RWPE1 (cell line): ENCODE measurements at places on chromosomes 2 and 18.
A peak's percentile ranks its signal among the peaks of the same experiment; 100 is the strongest.

- DNase-seq: no peak
These were observed 102.7 kb downstream of the SLC25A12 start for GRCh38 chr2:171791361-171791760.

GRCh38 chr18:59265246-59265973, 7.8 kb downstream of the RAX start:
- DNase-seq: peak; percentile 33

- no peak for DNase-seq
These were observed 3.1 kb downstream of the NRXN1 start for GRCh38 chr2:51028829-51029228.

GRCh38 chr18:78622907-78623541, 356.6 kb upstream of the SALL3 start:
- no peak for DNase-seq

- DNase-seq: no peak
These were observed 128.8 kb downstream of the ZNF521 start for GRCh38 chr18:25223211-25223610.

- DNase-seq: no peak
These were observed 142.7 kb downstream of the FIGN start for GRCh38 chr2:163592954-163593622.

GRCh38 chr2:46275995-46276394, 21.2 kb upstream of the EPAS1 start:
- no peak for DNase-seq

GRCh38 chr2:41710944-41711343, 336.9 kb upstream of the PKDCC start:
- peak; percentile 45 for DNase-seq

DNA sequence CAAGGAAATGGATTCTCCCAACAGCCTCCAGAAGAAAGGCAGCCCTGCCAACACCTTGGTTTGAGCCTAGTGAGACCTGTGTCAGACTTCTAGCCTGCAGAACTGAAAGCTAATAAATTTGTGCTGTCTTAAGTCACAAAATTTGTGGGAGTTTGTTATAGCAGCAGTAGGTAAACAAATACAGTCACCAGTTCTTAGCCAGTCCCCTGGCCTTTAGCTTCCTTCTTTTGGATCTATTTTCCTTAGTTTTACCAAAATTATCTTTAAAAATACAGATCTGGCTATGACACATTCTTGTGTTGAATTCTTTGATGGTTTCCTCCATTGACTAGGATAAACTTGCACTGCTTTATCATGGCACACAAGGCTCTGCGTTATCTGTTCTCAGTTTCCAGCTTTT, 697.9 kb upstream of the FANCL start:
- DNase-seq: no peak

GRCh38 chr2:62372824-62373223, 133.2 kb downstream of the TMEM17 start:
- no peak for DNase-seq

- no peak for DNase-seq
These were observed 10.0 kb downstream of the MRPL33 start for GRCh38 chr2:27781496-27781895.

- no peak for DNase-seq
These were observed 591.9 kb downstream of the IRS1 start for GRCh38 chr2:226207671-226208070.

DNA sequence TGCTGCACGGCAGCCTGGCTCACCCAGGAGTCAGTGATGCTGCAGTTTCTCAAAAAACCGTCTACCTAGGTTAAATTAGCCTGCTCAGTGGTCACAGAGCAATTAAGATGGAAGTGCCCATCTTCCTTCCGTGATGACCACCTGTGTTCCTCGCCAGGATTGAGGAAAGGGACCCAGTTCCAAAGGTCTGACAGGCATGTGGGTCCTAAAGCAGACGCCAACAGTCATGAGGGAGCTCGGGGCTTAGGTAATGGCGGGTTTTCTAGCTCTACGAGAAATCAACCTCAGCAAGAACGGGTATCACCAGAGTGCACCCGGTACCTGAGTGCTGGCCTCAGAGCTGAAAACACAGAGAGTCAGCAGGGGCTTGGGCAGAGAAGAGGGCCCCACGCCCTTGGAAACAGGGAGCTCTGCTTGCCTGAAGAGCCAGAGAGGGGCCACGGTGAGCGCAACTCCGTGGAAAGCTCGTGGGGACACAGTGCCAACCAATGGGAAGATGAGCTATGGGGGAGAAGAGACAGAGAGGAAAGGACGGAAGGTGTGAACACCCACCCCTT, 34.3 kb upstream of the DNMT3A start:
- DNase-seq: no peak

GRCh38 chr2:181915102-181915501, 23.6 kb downstream of the ITPRID2 start:
- no peak for DNase-seq

GRCh38 chr2:168974428-168974827, 56.7 kb downstream of the ABCB11 start:
- no peak for DNase-seq

DNA sequence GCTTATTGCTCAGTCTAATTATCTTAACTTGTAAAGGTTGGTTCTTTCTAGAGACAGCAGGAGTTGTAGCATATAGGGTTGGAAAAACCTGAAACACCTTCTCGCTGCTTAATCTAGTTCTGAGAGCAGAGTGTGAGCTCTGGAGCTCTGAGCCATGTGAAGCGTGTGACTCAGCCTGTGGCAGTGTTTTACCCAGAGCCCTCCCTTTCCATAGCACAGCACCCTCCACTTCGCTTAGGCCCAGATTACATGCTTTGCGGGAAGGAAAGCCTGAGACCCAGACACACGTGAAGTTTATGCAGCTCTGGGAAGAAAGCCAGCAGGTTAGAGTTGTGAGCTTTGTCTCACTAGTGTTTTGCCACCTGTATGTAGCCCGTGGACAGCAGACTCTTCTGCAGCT, 74.5 kb downstream of the INPP4A start:
- no peak for DNase-seq

- DNase-seq: no peak
These were observed 38.8 kb downstream of the DDX18 start for GRCh38 chr2:117853316-117853715.

DNA sequence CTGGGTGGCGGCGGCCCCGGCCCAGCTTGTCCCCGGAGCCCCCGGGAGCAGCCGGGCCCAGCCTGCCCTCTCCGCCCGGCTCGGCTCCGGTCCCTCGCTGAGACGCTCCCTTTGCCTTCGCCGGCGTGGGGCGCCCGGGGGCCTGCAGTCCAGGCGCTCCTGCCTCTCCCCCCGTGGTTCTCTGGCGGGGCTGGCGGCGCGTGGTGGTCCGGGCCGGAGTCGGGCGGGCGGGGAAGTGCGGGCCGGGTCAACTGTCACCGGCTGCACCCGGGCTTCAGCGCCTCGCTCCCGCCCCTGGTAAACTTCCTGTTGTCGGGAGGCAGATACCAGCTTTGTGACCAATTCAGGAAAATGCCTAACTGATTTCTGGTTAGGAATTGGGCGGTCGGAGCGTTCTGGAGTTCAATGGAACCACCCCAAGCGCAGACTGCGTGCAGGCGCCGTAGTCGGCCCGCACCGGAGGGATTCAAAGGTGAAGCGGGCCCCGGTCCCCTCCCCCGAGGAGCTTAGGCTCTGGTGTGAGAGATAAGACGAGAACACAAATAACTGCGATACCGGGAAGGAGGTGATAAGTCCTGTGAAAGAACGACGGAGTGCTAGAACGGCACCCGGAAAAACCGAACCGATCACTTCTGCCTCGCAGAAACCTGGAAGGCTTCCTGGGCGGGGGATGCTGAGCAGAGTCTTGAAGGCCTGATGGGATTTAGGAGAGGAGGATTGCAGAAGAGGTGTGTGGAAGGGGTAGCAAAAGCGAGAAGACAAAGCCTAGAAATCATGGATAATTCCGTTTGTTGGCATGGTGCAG, 891 bp downstream of the CAB39 start:
- peak; percentile 41 for DNase-seq

DNA sequence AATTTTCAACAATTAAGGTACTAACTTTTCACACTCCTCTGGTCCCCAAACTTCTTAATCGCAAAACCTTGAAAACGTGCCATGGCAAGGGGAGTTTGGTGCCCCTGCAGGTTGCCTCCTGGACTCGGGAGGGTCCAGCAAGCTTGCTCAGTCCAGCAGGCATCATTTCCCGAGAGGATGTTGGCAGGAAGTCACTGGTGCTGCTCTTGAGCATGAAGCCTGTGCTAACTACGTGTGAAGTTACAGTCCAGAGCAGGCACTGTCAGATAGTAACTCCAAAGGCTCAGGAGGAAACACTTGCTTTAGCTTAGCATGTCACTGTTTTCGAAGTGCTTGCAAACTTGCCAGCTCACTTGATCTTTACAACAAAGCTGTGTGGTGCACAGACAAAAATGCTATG, 215.4 kb downstream of the MYCN start:
- DNase-seq: no peak

GRCh38 chr2:21633466-21633865, 509.7 kb downstream of the TDRD15 start:
- no peak for DNase-seq

- DNase-seq: no peak
These were observed 22.4 kb upstream of the CCBE1 start for GRCh38 chr18:59719544-59720181.

- no peak for DNase-seq
These were observed 46.0 kb upstream of the MBP start for GRCh38 chr18:77178559-77178958.

DNA sequence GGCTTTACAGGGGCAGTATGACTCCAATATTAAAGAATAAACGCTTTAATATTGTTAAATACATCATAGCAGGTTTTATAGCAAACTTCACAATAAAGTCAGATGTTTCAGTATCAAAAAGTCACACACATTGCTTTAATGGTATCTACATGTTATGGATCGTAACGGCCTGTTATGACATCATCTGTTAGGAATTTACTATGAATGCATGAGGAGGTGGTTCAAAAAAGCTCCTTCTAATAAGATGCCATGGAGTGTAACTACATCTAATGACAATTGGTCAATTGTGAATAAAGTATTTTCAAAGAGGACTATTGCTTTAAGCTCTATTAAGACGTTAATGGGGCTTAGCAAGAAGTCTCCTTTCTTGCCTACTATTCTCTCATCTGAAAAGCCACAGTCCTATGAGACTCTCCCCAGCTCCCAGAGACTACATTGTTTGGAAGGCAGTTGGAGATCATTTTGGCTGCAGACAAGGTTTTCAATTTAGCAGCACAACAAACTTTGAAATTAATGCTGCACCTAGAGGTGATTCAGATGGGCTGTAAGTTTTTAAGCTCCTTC, 300.7 kb upstream of the MEIS1 start:
- peak; percentile 9 for DNase-seq

DNA sequence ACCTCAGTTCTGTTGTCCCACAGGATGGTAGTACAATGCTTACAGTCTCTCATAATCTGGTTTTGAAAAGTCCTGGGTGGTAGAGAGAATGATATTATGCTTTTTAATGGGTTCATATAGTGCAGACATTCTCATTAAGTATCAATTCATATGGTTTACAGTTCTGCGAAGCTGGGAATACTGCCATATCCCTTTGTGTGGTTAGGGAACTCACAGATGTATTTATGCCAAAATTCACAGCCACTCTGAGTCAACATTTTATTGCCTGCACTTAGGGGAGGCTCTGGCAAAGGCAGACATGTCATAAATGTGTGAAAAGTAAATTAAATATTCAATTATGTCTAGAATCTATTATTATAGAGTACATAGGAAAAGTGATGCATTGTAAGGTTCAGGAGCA, 808.2 kb downstream of the SUCLG1 start:
- no peak for DNase-seq

- no peak for DNase-seq
These were observed 327.1 kb downstream of the CELF4 start for GRCh38 chr18:37238282-37239108.

GRCh38 chr2:95346738-95347671, 49.9 kb downstream of the KCNIP3 start:
- DNase-seq: peak; percentile 19

DNA sequence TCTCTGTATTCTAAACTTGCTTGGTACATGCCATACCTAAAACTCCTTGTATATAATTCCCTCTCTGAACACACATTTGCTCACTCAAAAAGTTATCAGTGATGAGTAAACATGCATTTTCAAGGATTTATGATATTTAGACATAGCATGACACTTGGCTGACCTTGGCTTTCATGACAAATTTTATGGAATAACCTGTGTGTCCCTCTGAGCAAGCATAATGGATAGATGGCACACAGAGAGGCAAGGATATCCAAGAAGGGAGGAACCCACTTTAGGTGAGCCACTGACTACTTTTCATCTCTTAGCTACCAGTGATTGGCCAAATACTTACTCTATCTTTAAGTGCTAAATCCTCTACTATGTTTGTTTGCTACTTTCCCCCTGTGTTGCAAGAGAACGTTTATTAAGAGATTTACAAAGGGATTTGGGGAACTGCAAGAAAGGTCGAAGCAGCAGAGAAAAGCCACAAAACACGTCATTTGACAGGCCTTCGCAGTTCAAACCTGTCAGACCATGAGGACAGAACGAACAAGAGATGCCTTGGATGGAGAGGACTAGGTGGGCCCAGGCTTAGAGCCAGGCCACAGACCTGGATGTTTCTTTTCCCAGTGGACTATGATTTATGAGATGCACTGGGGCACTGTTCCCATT, 379.9 kb downstream of the NBAS start:
- DNase-seq: no peak

- DNase-seq: no peak
These were observed 353.6 kb upstream of the FSIP2 start for GRCh38 chr2:185384822-185385560.

DNA sequence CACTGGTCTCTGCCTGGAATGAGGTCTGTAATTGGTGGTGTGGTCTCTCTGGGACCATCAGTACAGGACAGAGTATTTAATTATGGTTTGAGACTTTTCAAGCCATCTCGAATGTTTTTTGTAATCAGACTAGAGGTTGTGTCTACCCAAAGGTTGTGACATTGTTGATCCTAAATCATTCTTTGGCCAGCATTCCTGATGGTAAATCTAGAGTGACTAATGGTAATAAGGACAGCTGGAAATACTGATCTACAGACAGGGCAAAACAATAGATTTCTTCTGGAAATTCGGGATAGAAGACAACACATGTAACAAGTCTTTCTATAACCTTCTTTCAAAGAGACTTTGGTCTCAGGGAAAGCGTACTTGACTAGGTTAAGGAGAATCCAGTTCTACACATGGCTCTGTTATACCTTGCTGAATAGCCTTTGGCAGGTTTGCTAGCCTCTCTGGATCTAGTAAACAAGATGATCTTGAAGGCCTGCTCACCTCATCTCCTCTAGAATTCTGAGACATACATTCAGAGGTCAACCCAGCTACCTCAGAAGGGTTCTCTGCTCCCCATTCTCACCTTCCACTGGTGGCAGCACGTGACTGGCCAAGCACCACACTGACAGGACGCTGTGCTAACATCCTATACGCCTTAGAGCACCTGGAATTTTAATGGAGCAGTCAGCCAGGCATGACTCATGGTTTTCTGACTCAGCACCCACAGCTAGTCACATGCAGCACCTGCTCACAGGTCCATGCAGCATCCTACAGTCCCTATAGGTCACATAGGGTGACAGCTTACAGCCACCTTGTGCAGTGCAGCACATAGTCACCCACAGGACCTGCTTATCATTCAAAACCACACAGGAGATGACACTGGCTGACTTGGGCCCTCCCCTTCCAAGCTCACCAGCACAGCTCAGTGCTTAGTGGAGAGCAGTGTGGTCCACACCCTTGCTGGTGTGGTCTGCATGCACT, 12.2 kb downstream of the PLB1 start:
- peak; percentile 91 for DNase-seq

GRCh38 chr2:104033399-104033798, 820.5 kb upstream of the POU3F3 start:
- peak; percentile 3 for DNase-seq

GRCh38 chr2:200603972-200604371, 18.2 kb downstream of the AOX1 start:
- DNase-seq: peak; percentile 76

- no peak for DNase-seq
These were observed 315.5 kb downstream of the RPRM start for GRCh38 chr2:153163055-153163454.

GRCh38 chr2:121038891-121039616, 245.9 kb downstream of the TFCP2L1 start:
- peak; percentile 81 for DNase-seq
